ENCODE measurements at places on chromosomes 4 and X. TPM values are rescaled to one million over a fixed set of nuclear protein-coding genes. Genes with fewer than 3 reads are reported as not detected.
A peak's percentile ranks its signal among the peaks of the same experiment; 100 is the strongest.

NHSL2 gene
- total RNA-seq = not detected

ADH1B gene
- not detected for total RNA-seq

C4orf54 gene
- total RNA-seq = not detected

ABCD1 gene
- 8.8 TPM for total RNA-seq

DCAF4L1 gene
- 0.07 TPM for total RNA-seq

PALLD gene
- total RNA-seq = 2.8 TPM

UCP1 gene
- not detected for total RNA-seq

- DNase-seq = no peak
Measured at GRCh38 chr4:55837903-55838302, 15.5 kb upstream of the EXOC1 start.

DNA sequence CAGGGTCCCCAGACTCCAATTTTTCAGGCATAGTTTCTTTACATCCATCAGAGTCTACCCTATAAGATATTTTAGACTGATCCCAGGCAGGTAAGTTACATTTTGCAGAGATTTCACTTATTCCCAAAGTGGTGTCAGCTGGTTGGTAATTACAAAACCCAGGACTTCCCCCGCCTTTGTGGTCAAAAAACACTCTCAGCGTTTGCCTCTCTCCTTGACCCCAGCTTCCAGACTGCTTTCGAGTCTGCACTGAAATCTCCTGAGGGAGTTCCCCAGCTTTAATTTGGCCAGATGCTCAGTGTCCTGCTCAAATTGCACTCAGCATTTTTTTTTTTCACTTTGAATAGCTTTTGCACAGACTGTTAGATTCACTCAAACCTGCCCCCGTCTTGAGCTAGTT is 11.2 kb upstream of the AMOT start:
- no peak for DNase-seq

- no peak for DNase-seq
Measured at GRCh38 chr4:176001151-176002006, 64.3 kb upstream of the WDR17 start.

DNA sequence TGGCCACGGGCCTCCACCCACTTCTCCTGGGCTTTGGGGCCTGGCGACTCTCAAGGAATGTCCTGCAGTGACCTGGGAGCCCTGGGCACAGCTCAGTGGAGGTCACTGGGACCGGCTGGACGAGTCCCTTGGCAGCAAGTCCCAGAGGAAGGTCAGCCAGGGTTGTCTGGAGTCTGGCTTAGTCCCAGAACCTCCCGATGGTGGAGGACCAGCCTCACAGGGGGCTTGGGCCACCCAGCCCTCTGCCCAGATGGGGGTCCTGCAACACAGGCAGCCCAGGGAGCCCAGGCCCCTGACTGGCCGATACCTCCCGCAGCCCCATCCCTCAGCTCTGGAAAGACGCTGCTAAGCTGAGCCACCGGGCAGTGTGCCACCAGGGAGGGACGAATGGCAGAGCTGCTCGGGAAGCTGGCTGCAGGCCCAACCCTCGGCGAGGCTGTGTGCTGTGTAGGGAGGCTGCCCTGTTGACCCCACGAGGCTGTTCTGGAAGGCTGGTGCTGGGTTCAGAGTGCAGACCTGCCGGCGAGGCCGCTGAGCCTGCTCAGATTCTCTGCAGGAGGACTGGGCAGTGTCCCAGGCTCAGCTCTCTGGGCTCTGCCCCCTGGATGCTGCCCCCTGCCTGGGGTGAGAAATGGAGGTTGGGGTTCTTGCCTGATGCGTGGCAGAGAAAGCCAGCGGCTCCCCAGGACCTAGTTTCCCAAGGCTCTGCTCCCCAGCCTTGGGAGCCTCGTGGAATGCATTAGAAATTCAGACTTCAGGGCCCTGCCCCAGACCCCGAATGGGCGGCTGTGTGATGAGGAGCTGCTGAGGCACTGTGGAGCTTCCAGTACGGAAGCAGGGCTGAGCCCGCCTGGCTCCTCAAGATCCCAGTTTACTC is 61.7 kb downstream of the ADRA2C start:
- DNase-seq = no peak

- no peak for DNase-seq
Measured at GRCh38 chr4:125016892-125017299, 297.9 kb upstream of the FAT4 start.

DNA sequence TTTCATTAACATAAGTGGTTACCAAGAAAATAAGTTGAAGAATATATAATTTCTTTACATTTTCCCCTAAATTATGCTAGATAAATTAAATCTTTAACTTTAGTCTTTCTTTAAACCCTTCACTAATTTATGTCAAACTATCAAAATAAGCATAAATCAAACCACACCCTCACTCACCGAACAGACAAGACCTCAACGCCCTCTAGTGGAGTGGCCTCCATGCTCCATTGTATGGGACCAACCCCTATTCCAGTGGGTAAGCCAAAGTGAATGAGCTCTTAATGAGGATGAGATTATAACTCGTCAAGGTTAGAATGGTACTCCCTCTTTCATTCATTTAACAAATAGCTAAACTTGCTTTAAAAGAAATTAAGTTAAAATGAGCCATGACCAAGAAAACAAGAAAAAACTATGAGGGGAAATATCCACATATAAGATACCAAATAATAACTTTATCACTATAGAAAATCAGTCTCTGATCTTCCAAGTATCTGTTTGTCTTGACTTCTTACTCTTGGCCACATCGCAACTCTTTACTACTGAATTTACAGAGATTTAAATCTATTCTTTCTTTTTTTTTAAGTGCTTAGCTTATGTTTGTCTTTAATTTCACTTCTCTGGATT is 15.6 kb upstream of the BBS12 start:
- peak; percentile 62 for DNase-seq

DNA sequence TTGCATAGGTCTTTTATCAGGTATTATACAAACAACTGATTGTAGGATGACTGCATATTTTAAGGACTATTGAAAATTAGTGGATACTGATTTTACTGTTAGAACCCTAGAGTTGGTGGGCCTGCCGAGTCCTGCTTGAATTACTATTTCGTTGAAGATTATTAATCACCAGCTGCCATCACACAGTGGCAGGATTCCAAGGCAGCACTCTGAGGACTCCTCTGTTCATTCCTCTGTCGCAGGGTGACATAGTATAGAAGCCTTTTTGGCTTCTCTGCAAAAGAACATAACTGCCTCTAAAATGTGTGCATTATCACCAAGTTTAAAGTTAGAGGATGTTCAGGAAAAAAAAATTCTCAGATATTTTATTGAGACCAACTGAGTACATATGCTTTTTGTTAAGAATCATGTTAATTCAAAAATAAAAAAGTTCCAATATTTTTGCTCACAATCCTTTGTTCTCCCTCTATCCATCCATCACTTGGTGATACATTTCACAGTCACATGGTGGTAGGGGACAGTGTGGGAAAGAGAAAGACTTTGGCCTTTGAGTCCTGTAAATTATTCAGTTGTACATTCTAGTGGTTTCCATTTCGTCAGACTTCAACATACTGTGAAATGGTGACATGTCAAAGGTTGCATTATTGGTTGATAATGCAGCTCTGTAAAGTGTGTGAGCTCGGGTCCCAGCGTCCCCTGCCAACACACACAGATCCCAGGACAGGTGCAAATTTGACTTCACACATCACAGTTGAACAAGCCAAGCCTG is 332.5 kb downstream of the GRID2 start:
- DNase-seq = no peak

DNA sequence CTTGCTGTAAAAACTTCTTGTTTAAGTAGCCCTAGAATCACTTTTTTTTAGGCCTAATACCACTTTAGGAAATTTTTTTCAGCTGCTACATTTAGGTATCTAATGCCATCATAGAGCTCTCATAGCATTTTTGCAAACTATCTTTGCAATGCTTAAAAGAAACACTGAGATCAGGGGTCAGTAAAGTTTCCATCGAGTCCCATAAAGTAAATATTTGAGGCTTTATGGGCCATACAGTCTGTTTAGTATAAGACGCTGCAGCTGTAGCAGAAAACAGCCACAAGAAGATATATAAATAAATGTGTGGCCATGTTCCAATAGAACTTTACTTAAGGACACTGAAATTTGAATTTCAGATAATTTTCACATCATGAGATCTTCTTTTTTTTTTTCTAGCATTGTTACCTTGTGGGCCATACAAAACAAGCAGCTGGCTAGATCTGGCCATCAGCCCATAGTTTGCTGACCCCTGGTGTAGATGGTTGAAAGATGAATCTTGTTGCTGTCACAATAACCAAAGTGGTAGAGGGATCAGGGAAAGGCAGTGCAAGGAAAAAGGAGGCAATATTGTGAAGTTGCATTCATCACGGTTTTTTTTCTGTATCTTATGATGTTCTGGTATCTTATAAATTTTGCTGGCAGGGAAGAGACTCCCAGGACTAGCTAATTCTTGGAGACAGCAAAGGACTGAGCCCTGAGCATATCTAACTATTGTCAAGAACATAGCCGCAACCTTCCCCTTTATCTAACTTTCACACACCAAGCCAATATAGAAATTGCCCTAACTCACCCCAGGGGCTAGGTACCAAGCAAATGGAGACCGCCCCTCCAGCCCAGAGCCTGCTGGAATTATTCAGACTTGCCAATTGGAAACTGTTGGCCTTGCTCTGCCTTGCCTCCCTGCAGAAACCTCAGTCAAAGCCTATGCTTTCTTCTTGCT is 46.6 kb downstream of the RASGEF1B start:
- DNase-seq = no peak

GRCh38 chr4:113145519-113146291 is 96.3 kb downstream of the ANK2 start:
- no peak for DNase-seq

GRCh38 chr4:148443512-148444295 is 1.5 kb upstream of the NR3C2 start:
- peak; percentile 11 for DNase-seq

GRCh38 chrX:132924426-132924825 is 34.0 kb downstream of the HS6ST2 start:
- no peak for DNase-seq

- no peak for DNase-seq
Measured at GRCh38 chrX:24260842-24261550, 52.9 kb downstream of the SUPT20HL2 start.

DNA sequence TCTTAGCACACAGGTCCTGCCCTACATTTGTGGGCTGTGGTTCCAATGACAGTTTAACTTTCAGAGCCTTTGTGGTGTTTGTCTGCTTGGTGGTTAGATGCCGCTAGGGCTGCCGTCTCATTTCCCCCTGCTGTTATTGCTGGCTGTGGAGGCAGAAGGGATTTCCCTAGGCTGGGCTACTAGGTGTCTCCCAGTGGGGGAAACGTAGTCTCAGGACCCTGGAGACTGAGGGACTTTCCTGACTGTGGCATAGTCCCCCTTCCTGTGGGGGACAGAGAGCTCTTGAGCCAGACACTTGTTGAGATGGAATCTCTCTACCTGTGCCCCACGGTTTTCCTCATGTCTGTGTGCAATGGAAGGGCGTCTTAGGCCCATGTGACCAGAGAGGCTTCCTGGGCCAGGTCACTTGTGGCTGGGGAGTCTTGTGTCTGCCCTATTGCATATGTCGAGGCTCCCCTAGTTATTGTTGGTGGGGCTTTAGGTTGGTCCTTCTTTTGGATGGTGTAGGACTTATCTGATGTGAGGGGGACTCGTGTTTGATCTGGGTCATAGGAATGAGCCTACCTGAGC is 68.2 kb downstream of the ARHGAP10 start:
- DNase-seq = no peak

GRCh38 chr4:76208005-76208765 is 5.4 kb downstream of the SCARB2 start:
- DNase-seq = no peak

DNA sequence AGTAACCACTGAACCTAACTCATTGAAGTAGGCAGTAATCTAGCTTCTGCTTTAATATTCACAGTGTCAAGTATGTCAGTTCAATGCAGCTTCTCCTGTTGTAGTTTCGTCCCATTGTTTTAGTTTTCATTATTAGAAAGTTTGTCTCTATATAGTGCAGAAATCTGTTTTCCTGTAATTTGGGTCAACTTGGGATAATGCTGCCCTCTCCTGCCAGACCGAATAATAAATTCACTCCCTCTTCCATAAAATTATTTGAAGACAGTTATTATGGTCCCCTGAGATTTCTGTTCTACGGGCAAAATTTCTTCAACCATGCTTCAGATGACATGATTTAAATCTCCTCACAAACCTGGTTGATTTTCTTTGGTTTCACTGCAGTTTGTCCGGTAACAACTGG is 4.6 kb upstream of the LUZP4 start:
- DNase-seq = no peak
